ENCODE measurements at places on chromosomes 1 and 21. TPM values are rescaled to one million over a fixed set of nuclear protein-coding genes. Genes with fewer than 3 reads are reported as not detected.

The ST6GALNAC5 gene
- total RNA-seq = not detected

The C8B gene
- total RNA-seq = not detected

DNA sequence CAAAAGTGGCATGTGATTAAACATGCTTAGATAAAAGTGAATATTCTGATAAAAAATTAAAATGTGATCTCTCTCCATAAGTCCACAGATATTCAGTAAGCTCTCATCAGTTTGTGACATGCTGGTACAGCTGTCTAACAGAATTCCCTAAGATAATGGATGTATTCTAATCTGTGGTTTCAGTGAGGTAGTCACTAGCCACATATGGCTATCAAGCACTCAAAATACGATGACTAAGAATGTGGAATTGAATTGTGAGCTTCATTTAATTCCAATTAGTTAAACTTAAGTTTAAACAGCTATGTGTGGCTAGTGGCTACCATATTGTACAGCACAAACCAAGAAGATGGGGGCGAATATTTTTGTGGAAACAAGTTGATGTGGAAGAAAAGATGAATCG lies 4.1 kb upstream of the REG4 start:
- peak; percentile 8 for DNase-seq

DNA sequence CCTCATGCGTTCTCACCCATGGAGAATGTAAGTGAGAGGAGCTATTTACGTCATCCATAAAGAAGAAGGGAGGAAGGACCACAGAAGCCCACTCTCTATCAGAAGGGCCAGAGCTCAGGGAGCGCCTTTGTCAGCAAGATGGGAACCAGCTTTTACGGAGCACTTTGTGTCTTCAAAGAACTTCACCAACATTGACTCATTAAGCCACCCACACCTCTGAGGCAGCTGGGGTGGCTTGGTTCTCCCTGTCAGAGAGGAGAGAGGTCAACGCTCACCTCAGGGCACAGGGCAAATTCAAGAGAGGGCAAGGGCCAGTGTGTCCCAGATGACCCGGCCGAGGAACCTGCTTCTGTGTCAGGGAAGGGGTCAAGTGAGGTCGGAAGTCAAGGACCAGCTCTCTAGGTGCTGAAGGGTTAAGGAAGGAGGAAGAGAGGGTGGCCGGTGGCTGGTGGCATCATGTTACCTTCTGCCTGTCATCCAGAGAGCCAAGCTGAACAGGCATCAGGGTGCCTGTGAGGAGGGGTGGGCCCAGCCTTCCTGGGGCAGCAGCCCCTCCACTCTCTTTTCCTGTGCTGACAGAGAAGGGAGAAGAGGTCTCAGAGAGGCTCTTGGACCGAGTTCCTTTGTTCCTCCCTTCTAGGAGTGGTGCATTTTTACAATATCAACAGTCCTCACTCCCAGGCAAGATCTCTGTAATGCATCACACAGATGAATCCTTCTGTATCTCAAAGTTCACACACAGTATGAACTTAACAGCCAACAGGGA lies 109.0 kb downstream of the ETS2 start:
- no peak for DNase-seq

- no peak for DNase-seq
Observed at GRCh38 chr1:226305184-226305583, 3.8 kb downstream of the LIN9 start.

DNA sequence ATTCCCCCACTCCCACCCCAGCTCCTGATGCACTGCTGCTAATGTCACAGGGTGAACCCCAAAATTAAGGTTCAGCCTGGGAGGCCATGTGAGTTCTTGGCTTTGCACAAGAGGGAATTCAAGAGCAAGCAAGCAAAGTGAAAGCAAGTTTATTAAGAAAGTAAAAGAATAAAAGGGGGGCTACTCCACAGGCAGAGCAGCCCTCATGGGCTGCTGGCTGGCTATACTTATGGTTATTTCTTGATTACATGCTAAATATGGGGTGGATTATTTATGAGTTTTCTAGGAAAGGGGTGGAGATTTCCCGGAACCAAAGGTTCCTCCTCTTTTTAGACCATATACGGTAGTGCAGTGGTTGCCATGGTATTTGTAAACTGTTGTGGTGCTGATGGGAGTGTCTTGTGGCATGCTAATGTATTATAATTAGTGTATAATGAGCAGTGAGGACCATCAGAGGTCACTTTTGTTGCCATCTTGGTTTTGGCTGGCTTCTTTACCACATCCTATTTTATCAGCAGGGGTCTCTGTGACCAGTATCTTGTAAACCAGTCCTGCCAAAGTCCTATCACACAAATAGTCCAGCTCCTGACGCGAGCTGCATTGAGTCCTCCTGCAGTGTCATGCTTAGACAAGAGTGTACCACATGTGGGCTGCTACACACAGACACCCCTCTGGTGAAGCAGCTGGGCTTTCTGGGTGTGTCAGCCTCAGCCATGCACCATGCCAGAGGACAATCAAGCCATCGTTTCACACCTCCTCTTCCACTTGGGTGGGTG lies 46.4 kb upstream of the CSF1 start:
- peak; percentile 38 for DNase-seq

- peak; percentile 1 for DNase-seq
Observed at GRCh38 chr1:85027242-85027983, 20.9 kb downstream of the MCOLN3 start.

DNA sequence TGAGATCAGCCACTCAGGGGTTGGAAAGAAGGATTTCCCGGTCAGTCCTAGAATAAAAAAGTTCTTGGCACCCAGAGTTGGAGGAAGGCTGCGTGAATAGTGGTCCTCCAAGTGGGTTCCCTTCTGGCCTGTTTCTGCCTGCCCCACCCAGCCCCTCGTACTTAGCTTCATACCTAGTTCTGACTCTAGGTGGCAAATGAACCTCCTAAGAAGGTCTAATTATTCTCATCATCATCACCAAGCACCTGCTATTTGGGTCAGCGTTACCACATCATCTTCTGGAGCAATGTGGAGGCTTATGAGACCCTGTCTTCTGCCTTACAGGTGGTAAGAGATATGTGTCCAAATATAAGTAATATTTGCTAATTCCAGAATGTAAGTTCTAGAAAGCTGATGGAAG lies 35.9 kb upstream of the NFASC start:
- DNase-seq = no peak

DNA sequence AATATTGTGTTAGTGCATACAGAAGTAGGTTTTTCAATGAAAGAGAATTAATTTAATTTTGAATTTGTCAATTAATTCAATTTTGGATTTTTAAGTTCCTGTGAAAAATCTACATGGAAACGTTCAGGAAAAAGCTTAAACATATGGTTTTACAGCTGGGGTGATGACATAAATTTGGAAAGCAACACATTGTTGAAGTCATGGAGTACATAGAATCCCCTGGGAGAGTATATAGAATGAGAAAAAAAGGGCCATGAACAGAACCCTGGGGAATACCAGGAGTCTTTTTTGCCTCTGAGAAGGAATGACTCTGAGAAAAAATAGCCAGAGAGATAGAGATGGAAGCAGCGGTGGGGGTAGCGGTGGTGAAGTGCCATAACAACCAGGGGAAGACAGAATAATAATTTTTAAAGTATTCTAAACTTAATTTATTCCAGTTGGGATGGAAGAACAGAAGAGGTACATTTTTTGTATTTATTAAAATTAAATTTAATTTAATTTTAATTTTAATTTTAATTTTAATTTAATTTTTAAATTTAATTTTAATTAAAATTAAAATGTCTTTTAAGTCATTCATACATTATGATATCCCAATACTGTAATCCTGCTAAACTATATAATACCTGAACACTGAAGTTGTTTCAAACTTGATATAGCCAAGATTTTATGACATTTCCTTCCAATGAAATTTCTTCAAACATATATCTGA lies 48.9 kb downstream of the NME7 start:
- DNase-seq = no peak

GRCh38 chr1:15939181-15940109 lies 36.5 kb downstream of the ZBTB17 start:
- peak; percentile 43 for DNase-seq

GRCh38 chr1:156927215-156928042 lies 7.0 kb downstream of the LRRC71 start:
- DNase-seq = peak; percentile 64
